ENCODE measurements at places on chromosomes 5 and 9.

- peak; percentile 45 for DNase-seq
Measured at GRCh38 chr5:90421136-90421535, 11.6 kb upstream of the CETN3 start.

GRCh38 chr5:42950116-42950455 lies 90.0 kb downstream of the ANXA2R start:
- no peak for DNase-seq

DNA sequence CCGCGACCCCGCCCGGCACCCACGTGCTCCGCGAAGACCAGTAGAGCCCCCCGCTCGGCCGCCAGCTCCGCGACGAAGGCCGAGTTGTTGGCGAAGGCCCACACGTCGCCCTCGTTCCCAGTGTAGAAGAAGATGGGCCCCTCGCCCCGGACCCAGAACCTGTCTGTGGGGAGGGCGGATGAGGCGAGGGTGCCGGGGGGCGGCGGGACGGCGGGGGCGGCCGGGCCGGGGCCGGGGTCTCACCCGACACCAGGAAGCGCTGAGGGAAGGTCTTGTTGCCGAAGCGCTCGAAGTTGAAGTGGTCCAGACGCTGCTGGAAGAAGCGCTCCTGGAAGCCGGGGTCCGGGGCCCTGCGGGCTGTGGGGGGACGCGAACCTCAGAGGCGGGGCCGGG lies 317 bp downstream of the DPP7 start:
- no peak for DNase-seq

- DNase-seq = no peak
Measured at GRCh38 chr5:133867851-133868545, 100.4 kb downstream of the C5orf15 start.

- DNase-seq = no peak
Measured at GRCh38 chr9:96859461-96860198, 5.3 kb upstream of the ZNF782 start.

GRCh38 chr5:167564275-167564674 lies 727.2 kb upstream of the WWC1 start:
- no peak for DNase-seq

GRCh38 chr5:2126512-2126911 lies 243.8 kb upstream of the IRX4 start:
- no peak for DNase-seq

GRCh38 chr9:70220216-70220615 lies 38.6 kb upstream of the SMC5 start:
- DNase-seq = no peak

DNA sequence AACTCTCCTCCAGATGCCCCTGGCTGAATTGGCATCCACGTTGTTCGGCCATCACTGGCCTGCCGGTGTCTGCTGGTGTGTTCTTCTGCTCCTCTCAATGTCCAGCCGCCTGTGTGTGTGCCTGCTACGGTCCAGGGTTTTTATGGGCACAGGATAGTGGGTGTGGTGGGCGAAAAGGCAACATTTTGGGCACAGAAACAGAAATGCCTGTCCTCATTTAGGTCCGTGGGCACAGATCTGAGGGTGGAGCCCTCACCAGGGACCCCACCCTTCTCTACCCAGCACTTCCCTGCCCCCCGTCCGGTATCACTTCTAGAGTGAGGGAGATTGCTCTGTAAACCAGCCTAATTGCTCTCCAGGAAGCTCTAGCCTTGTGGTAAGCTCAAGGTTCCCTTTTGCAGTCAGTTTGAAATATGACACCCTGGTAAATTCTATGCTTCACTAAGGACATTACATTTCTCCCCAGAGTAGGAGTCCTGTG lies 410.1 kb downstream of the MAT2B start:
- DNase-seq = peak; percentile 24

DNA sequence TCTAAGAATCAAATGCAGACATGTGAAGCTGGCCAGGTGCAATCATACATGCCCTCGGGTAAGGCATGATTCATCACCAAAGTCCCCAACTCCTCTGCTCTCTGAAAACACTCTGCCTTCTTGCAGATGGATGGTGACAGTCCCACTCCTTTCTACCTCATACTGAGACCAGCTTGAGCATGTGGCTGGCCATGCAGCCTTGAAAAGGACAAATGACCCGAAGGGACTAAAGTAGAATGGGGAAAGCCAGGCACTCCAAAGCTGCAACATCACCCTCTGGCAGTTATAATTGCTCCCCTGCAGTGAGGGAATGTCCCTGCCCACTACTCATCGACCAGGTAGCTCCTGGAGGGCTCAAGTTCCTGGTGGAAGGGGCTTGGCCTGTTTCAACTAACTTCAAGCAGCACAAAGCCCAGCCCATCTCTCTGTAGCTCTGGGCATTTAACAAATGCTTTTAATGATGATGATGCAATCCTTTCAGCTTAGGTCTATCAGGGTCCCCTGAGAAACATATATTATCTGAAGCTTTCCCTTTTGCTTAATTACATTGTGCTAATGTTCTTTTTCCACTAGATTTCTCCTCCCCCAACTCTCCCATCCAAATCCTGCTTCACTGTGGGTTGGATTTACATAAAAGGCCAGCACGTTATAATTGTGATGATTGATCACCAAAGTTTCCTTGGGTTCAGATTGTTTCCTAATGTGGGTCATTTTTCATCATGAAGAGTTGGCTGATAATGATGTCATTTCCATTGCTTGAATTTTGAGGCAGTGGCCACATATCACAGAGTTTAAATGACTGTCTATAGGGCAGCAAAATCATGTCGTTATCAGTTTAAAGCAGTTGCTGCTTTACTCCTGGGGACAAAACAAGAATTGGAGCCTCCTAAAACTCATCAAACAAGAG lies 436.5 kb upstream of the SLC30A5 start:
- DNase-seq = no peak

Measured in HEK293T (cell line).